Pons (tissue), 1 donor: ENCODE measurements at places on chromosomes 16 and 17.

GRCh38 chr16:82544378-82545160 is 82.2 kb upstream of the CDH13 start:
- peak; percentile 66 for DNase-seq

DNA sequence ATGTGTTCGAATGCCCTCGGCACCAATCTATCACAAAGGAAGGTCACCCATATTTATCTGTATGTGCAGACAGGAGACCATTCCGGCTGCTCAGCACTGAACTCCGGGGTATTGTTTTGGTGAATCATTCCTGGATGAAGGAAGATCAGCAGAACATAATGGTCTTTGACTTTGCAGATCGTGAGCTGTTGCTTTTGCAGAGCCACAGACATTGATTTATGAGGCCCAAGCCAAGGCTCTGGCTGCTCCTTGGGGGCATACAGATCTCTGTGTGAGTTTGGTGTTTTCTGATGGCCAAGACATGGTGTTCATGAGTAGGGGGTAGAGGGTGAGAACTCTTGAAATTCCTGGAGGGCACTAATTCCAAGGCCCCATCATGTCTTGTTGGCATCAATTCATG is 458.8 kb upstream of the HSBP1 start:
- no peak for DNase-seq

GRCh38 chr17:47956791-47957590 is 692 bp downstream of the PRR15L start:
- no peak for DNase-seq

- no peak for DNase-seq
These were observed 444.0 kb downstream of the HS3ST3B1 start for GRCh38 chr17:14744761-14745473.

- no peak for DNase-seq
These were observed 29.9 kb downstream of the ABCA6 start for GRCh38 chr17:69111794-69112193.

GRCh38 chr16:46658925-46659324 is 30.1 kb downstream of the VPS35 start:
- peak; percentile 77 for DNase-seq

DNA sequence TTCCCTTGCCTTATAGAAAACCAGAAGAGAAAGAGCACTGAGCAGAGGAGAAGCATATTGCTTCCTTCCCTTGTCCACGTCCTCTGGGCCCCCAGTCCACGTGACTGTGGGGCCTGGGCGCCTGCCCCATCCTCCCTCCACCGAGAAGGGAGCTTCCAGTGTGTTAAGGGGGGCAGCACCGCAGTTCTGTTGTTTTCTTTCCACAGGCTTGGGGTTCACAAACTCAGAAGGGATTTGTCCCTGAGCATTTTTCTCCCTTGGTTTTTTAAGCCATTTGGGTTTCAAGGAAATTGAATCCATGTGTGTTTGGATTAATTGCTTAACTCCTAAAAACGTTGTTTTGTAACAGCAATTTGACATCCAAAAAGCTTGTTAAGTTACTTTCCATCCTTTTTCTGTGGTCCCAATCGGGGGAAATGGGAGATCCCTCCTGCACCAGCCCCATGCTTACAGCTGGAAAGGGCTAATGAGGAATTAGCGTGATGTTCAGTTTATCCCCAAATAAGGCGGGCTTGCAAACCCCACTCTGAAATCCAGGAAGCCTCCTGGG is 347.5 kb upstream of the TNRC6C start:
- no peak for DNase-seq

- peak; percentile 73 for DNase-seq
These were observed 6.7 kb upstream of the MT4 start for GRCh38 chr16:56558024-56558747.

- DNase-seq: no peak
These were observed 25.7 kb upstream of the TOX3 start for GRCh38 chr16:52572656-52573055.

DNA sequence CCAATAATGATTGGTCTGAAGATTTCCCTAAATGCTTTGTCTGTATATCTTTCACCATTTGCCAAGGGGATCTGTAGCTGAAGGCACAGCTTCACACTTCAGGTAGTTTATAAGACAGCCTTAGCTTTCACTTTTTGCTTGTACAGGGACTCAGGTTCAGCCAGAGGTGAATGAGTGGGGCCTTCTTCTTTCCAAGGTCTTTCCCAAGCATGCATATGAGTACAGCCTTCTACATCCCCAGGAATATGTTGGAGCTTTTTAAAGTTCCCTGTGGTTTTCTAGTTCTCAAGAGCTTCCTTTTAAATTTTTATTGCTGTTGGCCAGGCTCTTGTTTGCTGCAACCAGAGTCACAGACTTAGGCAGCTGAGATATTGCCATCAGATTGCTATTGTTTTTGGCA is 17.9 kb upstream of the SPDYE4 start:
- DNase-seq: no peak

GRCh38 chr16:13594823-13595222 is 325.1 kb upstream of the ERCC4 start:
- no peak for DNase-seq

DNA sequence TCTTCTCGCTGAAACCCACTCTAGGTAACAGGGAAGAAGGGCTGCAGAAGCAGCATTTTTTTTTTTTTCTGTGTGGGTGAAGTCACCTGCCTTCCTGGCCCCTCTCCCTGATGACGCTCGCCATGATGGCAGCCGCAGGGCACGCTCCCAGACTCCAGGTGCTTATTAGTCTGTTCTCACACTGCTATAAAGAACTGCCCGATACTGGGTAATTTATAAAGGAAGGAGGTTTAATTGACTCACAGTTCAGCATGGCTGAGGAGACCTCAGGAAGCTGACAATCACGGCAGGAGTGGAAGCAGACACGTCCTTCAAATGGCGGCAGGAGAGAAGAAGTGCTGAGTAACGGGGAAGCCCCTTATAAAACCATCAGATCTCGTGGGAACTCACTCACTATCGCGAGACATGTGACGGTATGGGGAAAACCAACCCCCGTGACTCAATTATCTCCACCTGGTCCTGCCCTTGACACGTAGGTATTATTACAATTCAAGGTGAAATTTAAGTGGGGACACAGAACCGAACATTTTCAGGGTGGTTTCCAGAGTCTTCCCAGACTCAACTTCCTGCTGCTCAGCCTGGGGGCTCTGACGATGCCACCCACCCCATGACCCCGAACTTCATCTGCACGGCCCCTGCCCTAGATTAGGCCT is 34.9 kb upstream of the NLRP1 start:
- no peak for DNase-seq

GRCh38 chr17:17748179-17748578 is 66.9 kb downstream of the RAI1 start:
- DNase-seq: no peak

- DNase-seq: no peak
These were observed 680.6 kb upstream of the C16orf82 start for GRCh38 chr16:26386096-26386495.

- no peak for DNase-seq
These were observed 8.2 kb upstream of the DHX8 start for GRCh38 chr17:43475494-43476089.

DNA sequence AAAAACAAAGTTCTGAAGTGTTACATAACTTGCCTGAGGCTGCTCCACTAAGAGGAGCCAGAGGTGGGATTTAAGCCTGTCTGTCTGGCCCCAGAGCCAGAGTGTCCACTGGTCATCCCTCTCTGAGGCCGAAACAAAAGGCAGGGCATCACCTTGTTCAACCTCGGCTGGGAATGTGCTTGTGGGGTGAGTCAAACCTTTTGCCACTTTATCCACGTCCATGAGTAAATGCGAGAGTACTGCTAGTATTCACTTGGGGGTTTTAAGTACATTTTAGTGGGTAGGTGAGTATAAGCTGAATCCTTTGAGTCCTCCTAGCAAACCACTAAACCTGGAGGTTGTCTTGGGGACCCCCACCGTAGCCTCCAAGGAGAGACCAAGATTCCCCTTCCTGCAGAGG is 103.5 kb downstream of the STX8 start:
- no peak for DNase-seq

GRCh38 chr16:83692224-83692623 is 115.6 kb upstream of the HSBP1 start:
- no peak for DNase-seq

DNA sequence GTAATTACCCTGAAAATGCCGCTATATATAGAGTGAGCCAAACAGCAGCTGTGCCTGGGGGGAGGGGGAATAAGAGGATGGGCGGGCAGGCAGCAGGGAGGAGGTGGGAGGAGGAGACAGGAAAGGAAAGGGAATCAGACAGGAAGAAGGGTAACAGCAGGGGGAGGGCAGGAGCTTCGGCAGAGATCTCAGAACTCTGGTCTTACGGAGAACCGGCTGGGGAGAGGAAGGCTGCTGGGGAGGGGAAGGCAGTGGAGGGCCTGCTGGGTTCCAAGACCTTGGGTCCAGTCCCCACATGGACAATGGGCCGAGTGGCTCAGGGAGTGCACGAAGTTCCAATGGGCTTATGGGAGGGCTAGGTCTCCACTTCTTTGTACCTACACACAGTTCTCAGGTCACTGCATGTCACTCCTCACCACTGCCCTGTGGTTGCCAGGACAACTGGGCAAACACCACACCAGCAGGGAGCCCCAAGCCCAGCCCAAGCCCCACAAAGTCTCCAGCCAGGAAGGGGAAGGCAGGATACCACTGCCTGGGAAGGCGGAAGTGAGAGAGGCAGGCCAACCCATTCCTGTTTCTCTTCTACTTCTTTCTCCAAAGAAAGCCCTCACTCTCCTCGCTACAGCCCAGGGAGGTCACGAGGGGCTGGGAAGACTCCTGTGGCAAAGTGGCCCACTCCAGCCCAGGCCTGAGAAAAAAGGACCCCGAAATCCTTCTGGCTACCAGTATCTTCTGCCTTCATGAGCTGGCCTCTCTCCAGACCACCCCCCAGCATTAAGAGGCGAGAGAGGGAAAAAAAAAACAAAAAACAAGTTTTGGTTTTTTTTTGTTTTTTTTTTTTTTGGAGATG is 25.3 kb downstream of the G6PC3 start:
- peak; percentile 69 for DNase-seq

DNA sequence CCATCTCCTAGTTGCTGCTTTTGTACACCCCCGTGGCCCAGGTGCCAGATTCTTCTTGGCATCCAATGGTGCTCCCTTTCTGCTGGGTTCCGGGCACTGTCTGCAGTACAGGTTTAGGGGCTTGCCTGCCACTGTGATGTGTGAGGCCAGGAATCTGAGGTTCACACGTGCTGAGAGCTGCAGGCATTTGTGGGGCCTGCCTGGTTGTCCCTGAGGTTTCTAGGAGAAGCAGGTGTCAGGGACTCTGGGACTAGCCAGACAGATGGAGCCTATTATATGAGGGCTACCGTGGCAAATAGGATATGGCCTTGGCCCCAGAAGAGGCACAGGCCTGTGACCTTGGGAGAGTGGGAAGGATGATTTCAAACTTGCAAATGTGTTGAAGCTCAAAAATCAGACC is 29.3 kb downstream of the NDEL1 start:
- DNase-seq: no peak

DNA sequence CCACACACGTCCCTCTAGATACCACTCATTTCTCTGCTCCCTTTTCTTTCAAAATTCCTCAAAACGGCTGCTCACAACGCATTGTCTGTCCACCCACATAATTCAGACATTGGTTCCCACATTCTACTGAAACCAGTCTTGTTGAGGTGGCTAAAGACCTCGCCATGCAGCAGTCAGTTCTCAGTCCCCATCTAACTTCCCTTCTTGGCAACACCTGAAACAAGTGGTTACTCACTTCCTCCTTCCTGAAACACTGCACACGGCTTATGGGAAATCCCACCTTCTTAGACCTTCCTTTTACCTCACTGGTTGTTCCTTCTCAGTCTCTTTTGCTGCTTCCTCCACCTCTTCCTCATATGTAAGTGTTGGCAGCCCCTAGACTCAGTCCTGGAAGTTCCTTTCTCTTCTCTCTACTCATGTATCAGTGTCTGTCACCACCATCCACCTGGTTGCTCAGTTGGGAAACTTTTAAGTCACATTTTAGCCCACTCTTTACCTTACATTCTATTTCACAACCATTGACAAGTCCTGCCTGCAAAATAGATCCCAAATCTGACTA is 277.1 kb downstream of the CEP112 start:
- no peak for DNase-seq

GRCh38 chr17:43857957-43858600 is 11.1 kb downstream of the CD300LG start:
- DNase-seq: no peak

GRCh38 chr16:88772871-88773811 is 11.9 kb downstream of the PIEZO1 start:
- no peak for DNase-seq

DNA sequence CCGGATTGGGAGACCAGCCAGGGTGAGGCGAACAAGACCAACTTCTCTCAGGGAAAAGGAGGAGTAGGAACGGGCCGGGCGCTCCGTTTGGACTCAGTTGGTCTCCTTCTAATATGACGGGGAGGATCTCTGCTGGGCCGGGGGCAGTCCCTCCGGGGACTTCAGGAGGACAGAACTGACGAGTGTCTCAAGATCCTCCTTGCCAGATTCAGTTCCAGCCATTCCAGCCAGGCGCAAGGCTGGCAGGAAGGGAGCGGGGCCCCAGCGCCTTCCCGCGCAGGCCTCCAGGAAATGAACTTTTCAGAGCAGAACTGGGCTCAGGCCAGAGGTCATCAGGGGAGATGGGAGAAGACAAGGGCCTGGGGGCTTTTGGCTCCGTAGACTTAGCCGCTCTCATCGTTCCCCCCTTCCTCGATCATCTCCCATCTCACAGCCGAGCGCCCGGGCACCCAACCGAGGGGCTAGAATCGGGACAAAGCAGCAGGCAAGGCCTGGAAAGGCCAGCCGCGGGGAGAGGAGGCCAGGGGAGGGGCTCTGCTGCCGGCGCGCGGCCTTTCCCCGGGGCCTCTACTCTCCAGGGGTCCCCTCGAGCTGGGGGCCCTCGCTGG is 1.6 kb downstream of the ZNF423 start:
- DNase-seq: no peak

DNA sequence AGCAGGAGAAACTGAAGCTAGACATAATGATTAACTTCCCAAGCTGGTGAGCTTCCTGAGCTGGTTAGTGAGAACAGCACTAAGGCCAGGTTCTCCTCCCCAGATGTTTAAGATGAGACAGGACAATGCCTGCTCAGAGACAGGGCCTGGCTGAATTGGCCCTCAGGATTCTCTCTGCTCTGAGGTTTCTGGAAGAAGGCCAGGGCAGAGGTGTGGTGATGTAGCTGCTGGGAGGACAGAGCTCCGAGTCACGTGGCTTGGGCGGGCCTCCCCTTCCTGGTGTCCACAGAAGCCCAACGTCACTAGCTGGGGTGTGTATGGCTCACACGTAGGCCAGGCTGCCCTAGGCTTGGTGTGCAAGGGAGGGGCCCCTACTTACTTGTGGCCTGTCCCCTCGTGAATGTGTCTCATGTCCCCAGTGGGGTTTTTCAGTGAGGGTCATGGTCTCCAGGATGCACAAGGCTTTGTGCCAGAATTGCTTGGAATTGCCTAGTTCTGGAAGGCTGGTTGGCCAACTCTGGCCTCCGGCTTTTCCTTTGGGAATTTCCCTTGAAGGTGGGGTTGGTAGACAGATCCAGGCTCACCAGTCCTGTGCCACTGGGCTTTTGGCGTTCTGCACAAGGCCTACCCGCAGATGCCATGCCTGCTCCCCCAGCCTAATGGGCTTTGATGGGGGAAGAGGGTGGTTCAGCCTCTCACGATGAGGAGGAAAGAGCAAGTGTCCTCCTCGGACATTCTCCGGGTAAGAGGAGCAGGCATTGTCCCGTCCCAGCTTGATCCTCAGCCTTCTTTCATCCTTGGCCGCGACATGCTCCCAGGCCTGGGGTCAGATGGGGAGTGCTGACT is 3.4 kb downstream of the NOD2 start:
- DNase-seq: peak; percentile 31
